Activated CD4-positive, alpha-beta T cell treated with anti-CD3 and anti-CD28 coated beads for 36 hours (primary cell): ENCODE measurements at places on chromosomes 4 and X.
A peak's percentile ranks its signal among the peaks of the same experiment; 100 is the strongest.

GRCh38 chrX:758917-759316 is 128.3 kb downstream of the SHOX start:
- H3K4me1 ChIP-seq: no peaks in the 10 kb centered on the region
- no peak overlapping the region for H3K27ac ChIP-seq
- H3K27me3 ChIP-seq: peaks cover 6% of the 10 kb centered on the region
- H3K36me3 ChIP-seq: no peaks in the 10 kb centered on the region

DNA sequence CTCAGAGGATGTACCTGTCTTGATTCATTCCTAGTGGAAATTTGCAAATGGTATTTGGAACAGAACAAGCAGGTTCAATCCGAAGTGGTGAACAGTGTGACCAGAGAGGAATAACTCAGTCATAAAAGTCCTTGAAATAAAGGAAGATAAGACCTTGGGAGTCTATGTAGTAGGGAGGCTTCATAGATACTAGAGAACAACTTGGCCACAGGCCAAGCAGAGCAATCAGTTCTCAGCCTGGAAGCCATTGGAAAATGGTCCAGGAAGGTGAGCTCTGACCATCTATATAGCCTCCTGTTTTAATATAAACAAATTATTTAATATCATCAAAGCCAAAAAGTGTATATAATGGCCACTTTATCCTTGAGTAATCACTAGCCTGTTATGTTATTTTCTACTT is 11.3 kb downstream of the TXK start:
- H3K27me3 ChIP-seq: no peaks in the 10 kb centered on the region
- H3K36me3 ChIP-seq: peaks cover 6% of the 10 kb centered on the region
- no peak for DNase-seq
- no peak overlapping the region for H3K27ac ChIP-seq

- H3K36me3 ChIP-seq: peaks cover 1% of the 10 kb centered on the region
- no peak overlapping the region for H3K27ac ChIP-seq
- no peaks in the 10 kb centered on the region for H3K4me1 ChIP-seq
- no peak for DNase-seq
Observed at GRCh38 chr4:187711586-187711985, 284.0 kb upstream of the ZFP42 start.

- no peaks in the 10 kb centered on the region for H3K4me1 ChIP-seq
- no peaks in the 10 kb centered on the region for H3K36me3 ChIP-seq
- no peak for DNase-seq
- no peak overlapping the region for H3K4me3 ChIP-seq
Observed at GRCh38 chr4:134024251-134024650, 177.3 kb downstream of the PABPC4L start.

GRCh38 chr4:4865705-4866123 is 6.2 kb downstream of the MSX1 start:
- DNase-seq: no peak
- peak overlapping the region; percentile 31 for H3K27ac ChIP-seq
- peak overlapping the region; percentile 46 for H3K4me3 ChIP-seq
- H3K27me3 ChIP-seq: peaks cover 70% of the 10 kb centered on the region

DNA sequence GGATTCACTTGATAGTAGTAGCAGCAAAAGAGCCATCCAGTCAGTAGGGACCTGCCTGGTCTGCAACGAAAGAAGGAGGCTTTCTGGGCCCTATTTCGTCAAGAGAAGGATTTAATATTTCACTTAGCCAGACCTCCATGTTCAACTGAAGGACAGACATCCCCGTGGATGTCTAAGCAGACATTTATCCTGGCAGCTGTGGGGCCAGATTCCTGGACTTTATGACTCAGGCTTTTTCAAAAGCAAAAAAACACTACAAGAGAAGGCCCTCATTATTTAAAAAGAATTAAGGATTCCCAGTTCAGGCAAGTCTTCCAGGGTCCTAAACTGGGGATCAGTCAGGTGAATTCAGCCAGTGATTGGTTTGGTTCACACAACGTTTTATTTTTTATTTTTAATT is 88.5 kb upstream of the TSPAN5 start:
- no peak overlapping the region for H3K27ac ChIP-seq
- DNase-seq: no peak
- no peaks in the 10 kb centered on the region for H3K36me3 ChIP-seq
- H3K27me3 ChIP-seq: no peaks in the 10 kb centered on the region

DNA sequence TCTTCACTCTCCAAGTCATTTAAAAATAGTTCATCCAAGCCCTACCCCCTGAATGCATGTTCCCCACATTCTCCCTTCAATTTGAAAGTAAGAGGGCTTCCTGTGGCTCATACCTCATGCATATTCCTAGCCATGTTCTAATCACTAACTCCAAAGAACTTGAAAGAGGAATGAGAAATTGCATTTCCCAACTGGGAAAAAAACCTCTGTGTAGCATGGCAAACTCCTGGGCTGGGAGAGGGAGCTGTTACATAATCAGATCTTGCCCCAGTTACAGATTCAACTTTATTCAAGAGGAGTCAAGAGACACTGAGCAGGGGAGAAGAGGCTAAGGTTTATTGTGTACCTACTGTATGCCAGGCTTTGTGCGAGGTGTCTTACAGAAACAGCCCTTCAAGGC is 90.2 kb downstream of the SLC2A9 start:
- no peak overlapping the region for H3K4me3 ChIP-seq
- no peaks in the 10 kb centered on the region for H3K36me3 ChIP-seq
- H3K4me1 ChIP-seq: no peaks in the 10 kb centered on the region
- no peaks in the 10 kb centered on the region for H3K27me3 ChIP-seq
- H3K27ac ChIP-seq: no peak overlapping the region

- H3K4me1 ChIP-seq: no peaks in the 10 kb centered on the region
- no peak for DNase-seq
- H3K4me3 ChIP-seq: no peak overlapping the region
- H3K27ac ChIP-seq: no peak overlapping the region
- no peaks in the 10 kb centered on the region for H3K36me3 ChIP-seq
Observed at GRCh38 chr4:183130328-183131155, 31.5 kb downstream of the WWC2 start.

DNA sequence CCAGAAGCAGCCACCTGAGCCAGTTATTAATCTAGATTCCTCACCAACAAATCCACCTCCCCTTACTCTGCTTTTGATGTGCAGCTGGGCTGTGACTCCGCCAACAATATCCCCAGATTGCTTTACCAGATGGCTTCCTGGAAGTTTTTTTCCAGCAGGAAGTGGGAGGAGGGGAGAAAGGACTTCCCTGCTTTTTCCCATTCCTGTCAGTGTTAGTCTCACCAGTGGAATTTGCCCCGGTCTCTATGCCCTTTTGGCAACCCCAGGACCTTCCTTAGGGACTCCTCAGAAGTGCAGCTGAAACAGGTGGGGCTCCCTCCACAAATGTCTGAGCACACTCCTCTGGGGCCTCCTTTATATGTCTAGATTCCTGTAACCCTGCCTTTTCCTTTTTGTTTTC is 465.2 kb upstream of the IGFBP7 start:
- no peaks in the 10 kb centered on the region for H3K27me3 ChIP-seq
- H3K27ac ChIP-seq: no peak overlapping the region
- H3K4me1 ChIP-seq: no peaks in the 10 kb centered on the region
- H3K36me3 ChIP-seq: no peaks in the 10 kb centered on the region
